ENCODE measurements at places on chromosomes 12 and 14. TPM values are rescaled to one million over a fixed set of nuclear protein-coding genes. Genes with fewer than 3 reads are reported as not detected.

Gene GDF3
- polyA plus RNA-seq: 0.12 TPM

Gene PLA2G1B
- not detected for polyA plus RNA-seq

Gene NUMB
- 48.0 TPM for polyA plus RNA-seq

Gene TMEM229B
- polyA plus RNA-seq: 54.6 TPM

Gene NGB
- polyA plus RNA-seq: 15.6 TPM

Measured in spinal cord (tissue), 10 donors.